ENCODE measurements at places on chromosomes 6 and 20.

DNA sequence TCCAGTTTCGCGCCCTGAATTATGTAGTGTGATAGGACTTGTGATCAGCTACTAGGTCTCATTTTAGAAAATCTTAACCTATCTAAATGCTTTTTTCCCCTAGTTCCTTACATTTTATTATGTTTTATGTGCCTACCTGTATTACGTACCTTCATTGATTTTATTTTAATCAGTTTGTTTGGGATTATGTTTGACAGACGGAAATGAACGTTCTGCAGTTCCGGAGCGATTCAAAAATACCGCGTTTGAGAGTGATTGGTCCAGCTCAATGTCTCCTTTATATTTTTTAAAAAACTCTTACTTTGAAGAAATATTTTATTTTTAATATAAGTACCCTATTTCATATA lies 114.3 kb upstream of the BTN3A2 start:
- DNase-seq, result no peak

- no peak for DNase-seq
Observed at GRCh38 chr20:13671512-13671911, 32.8 kb upstream of the TASP1 start.

DNA sequence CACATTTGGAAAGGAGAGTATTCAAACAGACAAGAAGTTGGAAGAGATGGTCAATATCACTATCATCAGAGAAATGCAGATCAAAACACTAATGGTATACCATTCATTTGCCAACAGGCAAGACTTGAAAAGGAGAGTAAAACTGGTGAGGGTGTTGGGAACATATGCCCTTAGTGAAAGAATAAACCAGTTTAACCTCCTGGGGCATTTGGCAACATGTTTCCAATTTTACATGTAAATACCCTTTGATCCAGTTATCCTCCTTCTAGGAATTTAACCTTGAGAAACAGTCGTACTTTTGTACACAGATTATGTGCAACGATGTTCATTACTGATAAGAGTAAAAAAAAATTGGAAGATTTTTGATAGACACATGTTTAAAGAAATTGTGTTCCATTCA lies 34.1 kb upstream of the OCSTAMP start:
- DNase-seq, result no peak

- no peak for DNase-seq
Observed at GRCh38 chr6:167682125-167682524, 144.6 kb upstream of the AFDN start.

DNA sequence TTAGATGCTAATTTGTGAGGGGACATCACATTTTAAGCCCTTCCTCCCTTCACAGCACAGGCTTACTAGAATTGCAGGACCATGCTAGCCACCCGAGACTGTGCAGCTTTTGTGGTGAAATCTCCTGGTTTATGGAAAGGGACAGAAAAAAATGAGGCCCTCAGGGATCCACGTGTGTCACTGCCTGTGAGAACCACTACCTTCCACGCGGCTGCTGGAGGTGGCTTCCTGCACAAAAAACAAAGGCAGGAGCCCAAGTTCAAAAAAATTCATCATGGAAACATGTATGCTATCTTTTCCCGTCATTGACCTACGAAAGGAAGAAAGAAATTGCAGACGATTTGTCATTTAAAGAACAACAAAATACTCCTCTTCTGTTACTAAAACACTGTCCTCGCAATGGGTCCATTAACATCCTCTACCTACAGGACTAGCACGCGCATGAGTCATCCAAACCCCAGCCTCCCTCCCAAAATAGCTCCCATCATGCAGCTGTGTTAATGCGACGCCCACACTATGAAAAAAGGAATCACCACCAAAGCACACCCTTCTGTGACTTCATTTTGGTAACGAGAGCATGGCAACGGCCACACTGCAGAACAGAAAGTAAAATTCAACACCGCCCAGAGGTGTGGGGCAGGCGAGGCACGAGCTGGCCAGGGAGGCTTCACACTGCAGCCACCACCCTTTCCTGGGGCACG lies 45.7 kb downstream of the RAMACL start:
- DNase-seq, result no peak

DNA sequence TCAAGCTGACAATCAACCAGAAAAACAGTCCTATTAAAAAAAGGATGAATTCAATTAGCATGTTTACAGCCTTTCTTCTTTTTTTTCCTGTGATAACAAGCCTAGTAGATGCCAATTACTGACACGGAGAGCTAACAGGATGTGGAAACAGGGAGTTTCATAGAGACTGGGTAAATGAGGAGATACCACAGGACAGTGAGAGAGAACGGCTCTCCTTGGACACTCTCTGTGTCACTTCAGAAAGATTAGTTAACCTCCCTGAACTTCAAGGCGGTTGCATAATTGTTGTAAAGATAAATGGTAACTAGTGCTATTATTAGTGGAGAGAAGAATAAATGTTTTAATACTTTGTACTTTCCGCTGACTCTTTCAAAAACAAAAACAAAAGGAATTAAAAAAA lies 14.8 kb downstream of the SLC17A5 start:
- DNase-seq, result no peak

DNA sequence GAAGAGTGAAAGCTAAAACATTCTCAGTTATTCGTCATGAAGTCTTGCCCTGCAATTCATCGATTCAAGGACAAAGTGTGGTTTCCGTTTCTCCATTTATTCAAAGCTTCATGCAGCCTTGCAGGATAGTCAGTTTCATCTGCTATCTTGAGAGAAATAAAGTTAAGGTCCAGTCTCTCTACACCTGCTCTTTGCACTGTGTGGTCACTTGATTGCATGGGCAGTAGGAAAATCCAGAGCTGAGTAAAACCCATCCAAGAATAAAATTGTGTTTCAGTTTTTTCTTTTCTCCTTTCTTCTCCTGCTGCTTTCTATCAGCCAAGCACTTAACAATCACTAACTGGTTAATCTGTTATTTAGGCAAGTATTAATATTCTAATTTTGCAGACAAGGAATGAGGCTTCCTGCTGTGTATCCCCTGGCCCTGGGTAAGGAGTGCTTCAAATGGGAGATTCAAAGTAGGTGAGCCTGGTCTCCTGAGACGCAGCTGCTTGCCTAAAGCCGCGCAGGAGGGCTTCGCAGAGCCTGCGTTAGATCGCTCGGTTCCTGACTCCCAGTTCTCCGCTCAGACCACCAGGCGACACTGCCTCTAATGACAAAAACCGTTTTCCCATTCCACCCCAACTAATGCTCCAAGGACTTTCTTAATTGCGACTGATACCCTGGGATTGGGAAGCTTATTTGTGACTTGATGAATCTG lies 808.3 kb downstream of the TFAP2A start:
- no peak for DNase-seq

DNA sequence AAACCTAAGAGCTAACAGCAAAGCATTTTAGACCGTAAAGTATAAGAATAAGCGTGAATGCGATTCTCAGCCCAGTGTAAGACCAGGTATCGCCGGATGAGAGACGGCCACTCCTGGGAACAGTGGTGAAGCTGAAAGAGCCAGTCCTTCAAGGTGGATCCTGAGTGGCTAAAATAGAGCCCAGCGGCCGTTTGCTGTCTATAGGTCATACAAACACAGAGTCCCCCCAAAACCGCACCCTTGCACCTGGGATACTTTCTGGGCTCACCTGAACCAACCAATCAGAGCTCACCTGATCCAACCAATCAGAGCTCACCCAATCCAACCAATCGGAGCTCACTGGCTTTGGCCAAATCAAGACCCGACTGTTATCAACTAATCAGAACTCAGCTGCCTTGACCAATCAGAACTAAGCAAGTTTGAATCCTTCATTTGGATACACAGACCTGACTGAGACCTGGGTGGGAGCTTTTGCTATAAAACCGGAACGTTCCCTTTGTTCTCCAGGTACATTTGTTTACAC lies 248.2 kb downstream of the DLL1 start:
- DNase-seq, result no peak

GRCh38 chr6:24428615-24429014 lies 25.9 kb downstream of the MRS2 start:
- DNase-seq, result no peak

GRCh38 chr6:79589701-79590100 lies 41.4 kb upstream of the SH3BGRL2 start:
- DNase-seq, result no peak

DNA sequence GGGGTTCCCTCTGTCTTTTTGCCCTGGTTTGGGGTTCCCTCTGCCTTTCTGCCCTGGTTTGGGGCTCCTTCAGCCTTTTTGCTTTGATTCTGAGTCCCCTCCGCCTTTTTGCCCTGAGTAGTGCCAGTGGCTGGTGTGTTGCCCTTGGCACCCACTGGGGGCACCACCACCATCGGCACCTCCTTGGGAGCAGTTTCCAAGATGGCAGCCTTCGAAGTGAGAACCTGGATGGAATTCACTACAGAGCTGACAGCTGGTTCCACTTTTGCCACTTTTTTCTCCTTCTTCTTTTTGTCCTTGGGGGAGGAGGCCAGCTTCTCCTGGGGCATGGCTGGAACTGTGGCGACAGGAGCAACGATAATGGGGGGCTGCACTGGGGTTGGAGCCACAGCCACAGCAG lies 22.2 kb downstream of the RRBP1 start:
- no peak for DNase-seq

DNA sequence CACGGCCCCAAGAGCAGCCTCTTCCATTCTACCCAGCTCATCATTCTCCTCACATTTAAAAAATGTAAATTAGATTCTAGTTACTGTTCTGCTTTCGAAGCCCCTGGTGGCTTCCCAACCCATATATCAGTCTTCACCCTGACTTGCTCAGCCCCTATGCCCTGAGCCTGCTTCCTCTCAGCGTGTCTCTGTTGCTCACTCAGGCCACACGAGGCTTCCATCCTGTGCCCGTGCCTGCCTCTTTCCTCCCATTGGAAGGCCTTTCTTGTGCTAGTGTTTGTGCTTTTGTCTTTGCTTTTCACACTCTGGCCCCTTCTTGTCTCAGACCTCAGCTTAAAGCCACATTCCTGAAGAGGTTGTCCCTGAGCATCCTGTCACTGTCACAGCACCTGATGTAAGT lies 78.1 kb downstream of the AFDN start:
- DNase-seq, result no peak

- DNase-seq, result no peak
Observed at GRCh38 chr6:46909371-46909770, 12.4 kb downstream of the ADGRF5 start.

DNA sequence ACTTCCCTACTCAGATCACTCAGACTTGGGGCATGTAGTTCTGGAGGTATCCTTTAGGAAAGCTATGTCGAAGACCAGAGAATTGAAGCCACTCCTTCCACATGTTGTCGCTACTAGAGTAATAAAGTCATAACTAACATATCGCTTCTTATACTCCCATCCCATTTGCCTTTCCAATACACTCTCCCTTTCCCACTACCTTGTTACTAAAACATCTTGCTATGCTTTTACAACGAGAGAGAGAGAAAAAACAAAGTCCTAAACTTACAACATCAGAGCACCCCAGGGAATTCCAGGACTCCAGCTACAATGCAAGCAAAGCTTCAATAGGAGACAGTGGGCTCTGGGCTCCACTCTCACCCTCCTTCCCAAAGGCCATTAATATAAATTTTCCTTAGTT lies 5.1 kb upstream of the LAMP5 start:
- DNase-seq, result no peak

DNA sequence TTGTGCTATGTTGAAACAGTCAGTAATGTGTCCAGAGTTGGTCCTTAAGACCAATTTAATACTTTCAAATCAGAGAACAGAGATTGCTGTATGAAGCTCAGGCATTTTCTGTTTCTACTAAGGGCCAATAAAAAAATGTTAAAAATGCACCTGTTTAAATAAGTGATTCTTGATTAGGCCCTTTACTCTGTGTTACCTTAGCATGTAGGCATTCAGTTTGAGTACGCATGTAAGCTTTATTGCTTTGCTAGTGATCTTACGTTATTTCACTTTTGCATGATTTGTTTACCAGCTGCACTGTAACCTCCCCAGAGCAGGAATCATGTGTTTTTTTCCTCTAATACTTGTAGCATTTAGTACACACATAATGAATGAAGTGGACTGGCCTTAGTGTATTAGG lies 61.0 kb downstream of the AFG1L start:
- no peak for DNase-seq

- no peak for DNase-seq
Observed at GRCh38 chr6:733431-734219, 40.7 kb upstream of the EXOC2 start.

GRCh38 chr20:43711098-43711654 lies 15.6 kb downstream of the GTSF1L start:
- no peak for DNase-seq

DNA sequence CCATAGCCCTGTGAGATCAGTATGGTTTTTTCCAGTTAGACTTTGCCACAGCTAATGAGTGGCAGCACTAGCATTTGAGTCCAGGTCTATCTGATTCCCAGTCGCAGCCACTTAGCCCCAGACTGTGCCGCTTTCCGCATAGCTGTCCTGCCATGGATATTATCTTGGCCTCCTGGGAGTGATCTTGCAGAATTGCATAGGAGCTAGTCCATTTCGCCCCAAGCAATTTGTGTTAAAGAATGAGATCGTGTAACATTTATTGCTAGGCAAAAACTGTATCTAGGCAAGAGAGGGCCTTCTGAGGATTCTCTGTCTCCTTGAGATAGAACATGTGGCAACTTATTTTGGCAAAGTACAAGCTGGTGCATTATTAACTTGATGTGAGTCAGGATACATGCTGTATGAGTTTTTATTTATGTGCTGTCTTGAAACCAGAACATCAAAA lies 74.2 kb downstream of the EZR start:
- no peak for DNase-seq

DNA sequence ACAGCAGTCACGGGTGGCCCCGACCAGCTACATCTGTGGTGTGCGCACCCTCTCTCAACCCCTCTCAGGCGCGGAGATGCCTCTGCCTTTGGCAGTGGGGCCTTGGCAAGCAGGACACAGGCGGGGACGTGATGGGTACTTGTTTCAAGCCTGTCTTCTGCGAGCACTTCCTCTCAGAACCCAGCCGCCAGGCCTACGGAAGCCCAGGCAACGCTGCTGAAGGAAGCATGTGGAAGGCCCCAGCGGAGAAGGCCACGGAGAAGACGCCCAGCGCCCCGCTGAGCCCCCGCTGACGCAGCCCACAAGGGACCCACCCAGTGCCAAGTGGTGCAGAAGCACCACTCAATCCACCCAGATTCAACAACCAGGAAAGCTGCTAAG lies 13.0 kb downstream of the SERPINB6 start:
- DNase-seq, result no peak

GRCh38 chr6:40809627-40810026 lies 222.5 kb upstream of the LRFN2 start:
- DNase-seq, result no peak

GRCh38 chr6:142537612-142538478 lies 236.0 kb downstream of the ADGRG6 start:
- no peak for DNase-seq

- DNase-seq, result no peak
Observed at GRCh38 chr6:140874066-140874465, 1258.7 kb upstream of the GJE1 start.
